ENCODE measurements at places on chromosomes 3 and 15.

GRCh38 chr3:122944671-122945161 is 82.8 kb downstream of the SEMA5B start:
- DNase-seq = no peak

DNA sequence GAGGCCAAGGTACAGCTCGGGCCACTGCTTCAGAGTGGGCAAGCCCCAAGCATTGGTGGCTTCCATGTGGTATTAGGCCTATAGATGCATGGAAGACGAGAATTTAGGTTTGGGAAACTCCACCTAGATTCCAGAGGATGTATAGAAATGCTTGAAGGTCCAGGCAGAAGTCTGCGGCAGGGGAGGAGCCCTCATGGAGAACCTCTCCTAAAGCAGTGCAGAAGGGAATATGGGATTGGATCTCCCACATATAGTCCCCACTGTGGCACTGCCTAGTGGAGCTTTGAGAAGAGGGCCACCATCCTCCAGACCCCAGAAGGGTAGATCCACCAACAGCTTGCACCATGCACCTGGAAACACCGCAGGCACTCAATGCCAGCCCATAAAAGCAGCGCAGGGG is 48.1 kb upstream of the XXYLT1 start:
- DNase-seq = no peak

- DNase-seq = no peak
Measured at GRCh38 chr3:152608696-152609594, 226.0 kb upstream of the P2RY1 start.

- no peak for DNase-seq
Measured at GRCh38 chr15:47246317-47246716, 471.0 kb upstream of the SEMA6D start.

- no peak for DNase-seq
Measured at GRCh38 chr3:24162929-24163328, 217.8 kb downstream of the NR1D2 start.

DNA sequence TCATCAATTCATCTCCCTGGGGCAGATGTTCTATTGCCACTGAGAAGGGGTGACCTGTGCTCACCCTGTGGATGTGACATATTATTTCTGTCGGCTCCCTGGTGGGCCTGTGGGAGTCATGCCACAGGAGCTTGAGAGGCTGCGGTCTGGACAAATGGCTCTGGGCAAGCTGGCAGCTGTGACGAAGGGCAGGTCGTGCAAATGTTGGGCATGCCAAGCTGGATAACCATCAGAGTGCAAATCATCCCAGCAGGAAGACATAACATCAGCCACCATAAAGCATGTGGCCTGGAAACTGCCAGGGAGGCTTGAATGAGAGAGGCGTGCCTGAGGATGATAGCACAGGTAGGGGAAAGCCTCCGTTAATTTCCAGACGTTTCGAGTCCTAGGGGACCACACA is 45.3 kb upstream of the FAM3D start:
- DNase-seq = no peak

- DNase-seq = no peak
Measured at GRCh38 chr3:34106879-34107278, 308.4 kb downstream of the PDCD6IP start.

DNA sequence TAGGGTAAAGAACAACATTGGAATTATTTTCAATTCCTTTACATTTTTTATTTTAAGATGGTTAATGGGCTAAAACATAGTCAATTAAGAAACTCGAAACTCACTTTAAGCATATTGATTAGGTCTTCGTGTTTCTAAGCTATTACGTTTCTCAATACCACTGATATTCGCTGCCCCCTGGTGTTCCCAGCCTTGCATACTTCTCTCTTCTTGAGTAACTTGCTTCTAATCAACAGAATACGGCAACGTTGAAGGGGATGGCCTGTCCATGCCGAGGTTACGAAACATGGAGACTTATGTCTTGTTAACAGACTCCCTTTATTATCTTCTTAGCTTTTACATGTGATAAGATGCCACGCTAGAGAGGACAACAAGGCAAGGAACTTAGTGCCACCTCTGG is 43.6 kb downstream of the ROBO1 start:
- DNase-seq = no peak

DNA sequence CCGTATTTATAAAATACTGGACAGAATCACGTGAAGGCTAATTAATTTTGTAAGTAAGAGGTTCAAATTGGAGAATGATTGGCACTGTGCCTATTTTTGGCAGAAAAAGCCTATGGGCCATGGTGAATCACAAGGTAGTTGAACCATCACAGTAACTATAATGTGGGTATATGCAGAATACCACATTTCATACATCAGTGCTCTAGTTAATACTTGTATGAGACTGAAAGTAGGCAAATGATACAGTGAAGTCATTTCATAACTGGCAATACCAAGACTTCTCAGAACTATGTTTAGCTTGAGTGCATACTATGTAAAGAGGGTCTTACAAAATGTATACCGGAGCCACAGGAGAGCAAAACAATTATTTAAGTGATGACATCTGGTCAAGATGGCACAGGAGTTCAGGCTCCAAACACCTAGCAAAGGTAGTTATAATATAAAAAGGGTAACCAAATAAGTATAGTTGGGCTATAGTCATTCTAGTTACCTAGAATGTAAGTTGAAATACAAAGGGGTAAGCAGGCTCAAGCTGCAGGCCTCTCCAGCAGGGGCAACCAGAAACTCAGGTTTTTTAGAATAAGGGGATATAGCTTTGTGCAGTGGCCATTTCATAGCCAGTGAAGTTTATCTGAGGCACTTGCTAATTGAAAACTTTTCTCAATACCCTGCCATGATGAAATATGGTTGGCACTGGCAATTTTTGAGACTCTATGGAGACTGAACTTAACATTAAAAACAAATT is 19.1 kb downstream of the GPR160 start:
- DNase-seq = no peak

DNA sequence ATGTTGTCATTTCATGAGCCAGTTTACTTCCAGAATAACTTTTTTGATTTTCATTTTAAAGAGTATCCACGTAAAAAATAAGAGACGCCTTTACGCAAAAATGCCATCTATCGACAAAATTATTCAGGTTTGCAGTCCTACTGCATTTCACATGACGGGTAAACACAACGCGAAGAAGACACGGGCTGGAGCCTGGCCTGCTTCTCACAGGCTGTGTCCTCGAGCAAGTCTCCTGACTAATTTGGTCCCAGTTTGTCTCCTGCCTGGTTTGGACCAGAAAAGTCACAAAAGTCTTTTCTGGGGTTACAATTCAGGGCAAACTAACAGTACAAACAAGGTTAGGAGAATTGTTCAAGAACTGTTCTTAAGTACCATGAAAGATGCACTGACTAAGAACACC is 51.7 kb downstream of the CHSY1 start:
- DNase-seq = no peak

Measured in BJ (cell line).